ENCODE measurements at places on chromosomes 7 and 10. TPM values are rescaled to one million over a fixed set of nuclear protein-coding genes. Genes with fewer than 3 reads are reported as not detected.
A peak's percentile ranks its signal among the peaks of the same experiment; 100 is the strongest.

DNA sequence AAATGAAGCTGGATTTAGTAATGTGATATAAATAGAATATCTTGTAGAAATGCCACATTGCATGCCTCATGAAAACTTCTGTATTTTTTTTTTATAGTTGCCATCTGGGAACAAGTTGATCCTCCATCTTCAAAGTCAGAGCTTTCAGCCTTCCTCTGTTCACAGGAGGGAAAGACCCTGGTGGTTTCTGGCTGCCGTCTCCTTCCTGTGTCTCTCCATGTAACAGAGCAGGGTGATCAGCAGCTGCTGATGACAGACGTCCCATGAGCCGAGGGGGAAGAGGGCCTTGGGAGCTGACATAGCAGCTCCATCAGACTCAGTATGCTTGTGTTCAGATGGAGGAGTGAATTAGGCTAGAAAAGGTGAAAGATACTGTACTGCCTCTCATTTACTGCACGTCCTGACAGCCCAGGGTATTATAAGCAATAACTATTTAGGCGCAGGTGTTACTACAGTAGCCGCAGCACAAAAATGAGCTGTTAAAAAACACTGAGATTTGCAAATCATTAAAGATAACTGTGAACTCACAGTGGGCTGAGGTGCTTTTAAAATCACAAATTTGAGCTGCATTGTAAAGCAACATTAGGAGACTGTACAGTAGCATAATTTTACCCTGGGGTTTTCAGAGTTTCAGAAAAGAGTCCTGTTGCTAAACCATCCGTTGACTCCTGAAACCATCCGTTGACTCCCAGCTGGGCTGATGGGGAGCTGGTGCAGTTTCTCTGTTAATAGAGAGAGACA is 103.3 kb downstream of the CFAP58 start:
- no peak overlapping the region for H3K27ac ChIP-seq
- H3K36me3 ChIP-seq = no peaks in the 10 kb centered on the region
- H3K4me3 ChIP-seq = no peak overlapping the region

DNA sequence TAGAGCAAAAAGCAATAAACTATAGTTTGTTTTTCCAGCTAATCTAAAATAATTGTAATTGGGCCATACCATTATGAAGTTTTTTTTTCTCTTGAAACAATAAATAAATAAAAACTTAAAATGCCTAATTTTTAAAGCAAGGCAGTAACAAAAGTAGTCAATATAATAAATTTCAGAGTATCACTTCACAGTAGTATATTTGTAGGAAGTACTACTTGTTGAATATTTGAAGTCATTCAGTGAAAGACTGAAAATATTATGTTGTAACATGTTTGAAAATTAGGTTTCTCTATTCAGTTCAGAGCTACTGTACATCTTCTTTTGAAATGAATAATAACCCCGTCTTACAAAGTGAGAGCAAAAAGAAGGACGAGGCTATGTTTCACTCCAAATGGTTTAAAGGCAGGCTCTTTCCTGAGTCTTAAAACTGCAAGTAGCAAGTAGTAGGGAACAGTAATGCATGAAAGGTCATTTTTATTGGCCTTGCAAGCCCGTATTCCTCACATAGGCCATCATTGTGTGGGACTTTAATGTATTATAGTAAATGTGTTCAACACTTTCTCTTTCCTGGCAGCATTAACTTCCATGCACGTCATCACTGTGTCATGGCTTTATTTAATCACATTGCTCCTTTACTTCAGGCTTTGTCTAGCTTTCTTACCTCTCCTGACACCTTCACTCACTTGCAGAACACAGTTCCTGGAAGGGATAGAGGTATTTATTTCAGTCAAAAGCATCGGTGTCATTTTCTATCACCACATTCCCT is 141.4 kb downstream of the VTI1A start:
- H3K27me3 ChIP-seq = no peaks in the 10 kb centered on the region
- no peak overlapping the region for H3K4me3 ChIP-seq
- DNase-seq = no peak
- H3K36me3 ChIP-seq = no peaks in the 10 kb centered on the region
- H3K27ac ChIP-seq = no peak overlapping the region
- 0 out of 2 replicates have a peak, but pooled peaks cover 4% of the 10 kb centered on the region for H3K4me1 ChIP-seq

DNA sequence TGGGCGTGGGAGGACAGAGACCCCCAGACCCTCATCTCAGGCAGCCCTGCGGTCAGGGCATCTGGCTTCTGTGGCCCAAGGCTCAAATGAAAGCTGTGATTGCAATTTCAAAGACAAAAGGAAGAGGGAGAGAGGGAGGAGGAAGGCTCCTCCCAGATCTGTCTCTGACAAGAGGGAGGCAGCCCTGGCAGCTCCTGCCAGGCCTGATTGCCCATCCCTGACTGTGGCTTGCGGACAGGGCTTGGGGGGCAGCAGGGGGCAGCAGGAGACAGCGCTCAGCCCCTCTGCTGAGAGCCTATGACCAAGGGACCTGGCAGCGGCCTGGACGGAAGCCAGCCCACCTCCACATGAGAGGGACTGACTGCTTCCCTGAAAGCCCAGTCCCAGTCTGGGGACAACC is 91.8 kb downstream of the PTPRN2 start:
- H3K4me3 ChIP-seq = no peak overlapping the region
- H3K27me3 ChIP-seq = no peaks in the 10 kb centered on the region
- H3K27ac ChIP-seq = no peak overlapping the region
- DNase-seq = peak; percentile 34
- H3K4me1 ChIP-seq = peaks cover 6% of the 10 kb centered on the region

Gene THSD7A
- 0.05 TPM for total RNA-seq

Gene GPR37
- 0.50 TPM for total RNA-seq

- no peaks in the 10 kb centered on the region for H3K36me3 ChIP-seq
- H3K4me3 ChIP-seq = no peak overlapping the region
- no peak for DNase-seq
- H3K4me1 ChIP-seq = no peaks in the 10 kb centered on the region
- H3K27ac ChIP-seq = no peak overlapping the region
Measured at GRCh38 chr10:98425511-98426352, 10.8 kb upstream of the PYROXD2 start.

All from Caco-2 (cell line).